Natural killer cell (primary cell): ENCODE measurements at places on chromosomes 7 and 10.

GRCh38 chr10:92231196-92231595, 59.7 kb downstream of the CPEB3 start:
- no peak for DNase-seq

- no peak for DNase-seq
Observed at GRCh38 chr10:62554632-62555199, 180.5 kb downstream of the ZNF365 start.

- DNase-seq: no peak
Observed at GRCh38 chr10:44845361-44846175, 65.6 kb upstream of the TMEM72 start.

DNA sequence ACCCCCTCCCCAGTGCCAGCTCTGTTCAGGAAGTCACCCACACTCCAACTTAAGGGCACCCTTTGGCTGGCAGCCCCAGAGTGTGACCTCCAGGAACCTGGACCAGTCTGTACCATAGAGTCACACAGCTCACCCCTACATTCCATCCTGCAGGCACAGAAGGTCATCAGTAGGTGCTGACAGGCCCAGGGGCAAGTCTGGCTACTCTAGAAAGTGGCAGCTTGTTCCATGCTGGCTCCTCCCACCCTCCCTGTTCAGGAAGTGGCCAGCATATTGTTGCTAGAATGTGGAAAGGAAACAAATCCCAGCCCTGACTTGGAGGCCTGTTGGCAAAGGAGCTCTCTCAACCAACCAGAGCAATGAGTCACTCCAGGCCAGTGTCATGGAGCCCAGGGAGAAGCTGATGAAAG, 3.2 kb upstream of the NCOA4 start:
- DNase-seq: no peak

DNA sequence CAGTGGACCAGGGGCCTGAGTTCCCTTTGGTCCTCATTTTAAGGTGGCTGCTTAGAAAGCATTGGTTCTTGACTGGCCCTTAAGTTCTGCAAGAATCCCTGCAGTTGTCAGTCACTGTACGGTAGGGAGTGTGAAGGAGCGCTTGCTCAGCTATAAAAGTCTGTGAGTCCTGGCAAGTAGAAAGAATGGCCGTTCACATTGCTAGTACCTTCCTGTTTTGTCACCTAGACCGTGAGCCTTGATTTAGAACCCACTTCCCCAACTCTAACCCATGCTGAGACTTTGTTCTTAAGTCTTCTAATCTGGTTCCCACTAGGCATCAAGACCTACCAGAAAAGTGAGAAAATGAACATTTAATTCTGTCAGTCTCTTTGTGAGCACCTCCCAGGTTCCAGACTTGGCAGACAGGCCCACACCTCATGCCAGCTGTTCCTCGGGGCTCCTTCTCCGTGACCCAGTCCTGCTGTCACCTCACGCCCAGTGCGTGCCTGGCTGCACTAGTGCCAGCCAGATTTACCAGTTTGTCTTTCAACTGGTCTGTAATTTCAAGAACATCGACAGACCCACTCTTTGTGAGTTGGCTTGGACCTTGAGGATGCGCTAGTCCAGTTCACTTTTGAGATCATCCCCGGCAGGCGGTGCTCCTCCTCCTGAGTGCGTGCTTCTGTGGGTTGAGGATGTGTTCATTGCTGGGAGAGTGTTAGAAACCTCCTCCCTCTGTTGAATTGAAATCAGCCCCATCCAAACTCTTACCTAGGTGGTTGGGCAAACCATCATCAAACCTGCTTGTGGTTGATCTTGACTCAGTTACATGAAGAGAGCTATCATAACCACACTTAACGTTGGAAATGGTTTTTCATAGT, 78.5 kb downstream of the SHH start:
- DNase-seq: no peak

DNA sequence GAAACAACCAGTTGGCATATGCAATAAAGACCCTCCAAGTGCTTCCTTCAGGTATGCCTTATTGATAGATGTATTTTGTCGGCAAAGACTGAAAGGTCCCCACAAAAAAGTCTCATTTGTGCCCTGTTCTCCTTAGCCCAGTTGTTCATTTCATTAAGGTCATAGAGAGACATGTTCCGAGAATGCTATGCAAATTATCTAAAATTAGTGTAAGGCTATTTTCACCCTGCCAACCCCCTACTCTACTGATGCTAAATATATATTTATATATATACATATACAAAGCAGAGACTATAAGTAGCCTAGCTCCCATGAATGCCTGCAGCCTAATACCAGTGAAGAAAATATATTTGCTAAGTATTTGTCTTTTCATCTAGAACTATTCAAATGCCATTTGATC, 96.7 kb upstream of the ADO start:
- DNase-seq: no peak

DNA sequence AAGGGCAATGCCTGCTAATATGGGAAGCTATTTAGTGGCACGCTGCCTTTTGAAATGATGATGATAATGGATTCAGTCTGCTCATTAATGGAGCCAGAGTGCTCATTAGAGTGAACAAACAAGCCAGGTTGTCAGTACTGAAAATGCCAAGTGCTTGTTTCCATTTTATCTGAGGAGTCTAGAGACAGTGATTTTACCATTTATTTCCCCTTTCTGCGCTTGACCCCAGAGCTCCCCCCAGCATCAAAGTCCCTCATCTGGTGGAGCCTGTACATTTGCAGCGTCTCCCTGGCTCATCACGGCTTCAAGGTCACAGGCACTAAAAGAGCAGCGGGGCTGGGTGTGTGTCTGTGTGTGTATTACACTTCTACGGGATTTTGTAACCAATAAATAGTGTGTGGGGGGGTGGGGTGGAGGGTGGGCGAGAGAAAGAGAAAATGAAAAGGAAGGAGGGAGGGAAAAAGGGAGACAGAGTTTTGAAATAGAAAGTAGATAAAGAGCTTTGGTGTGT, 553.8 kb downstream of the TFEC start:
- DNase-seq: no peak

DNA sequence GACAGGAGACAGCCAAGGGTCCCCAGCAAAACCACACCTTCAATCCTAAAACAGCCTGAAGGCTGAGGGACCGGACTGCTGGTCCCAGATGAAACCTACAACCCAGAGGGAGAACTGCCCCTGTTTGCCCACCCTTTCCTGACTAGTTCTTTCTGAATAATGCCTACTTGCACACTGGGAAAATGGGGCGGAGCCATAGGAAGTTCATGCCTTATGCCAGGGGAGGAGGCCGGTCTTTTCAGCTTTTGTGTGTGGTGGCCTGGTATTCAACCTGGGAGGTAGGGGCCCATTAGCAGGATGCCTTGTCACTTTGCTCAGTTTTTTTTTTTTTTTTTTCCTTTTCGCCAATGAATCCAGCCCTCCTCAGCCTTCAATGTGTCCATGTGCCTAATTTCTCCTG, 20.7 kb downstream of the TOMM7 start:
- DNase-seq: no peak

GRCh38 chr10:114482480-114483304, 78.4 kb upstream of the AFAP1L2 start:
- no peak for DNase-seq
